RWPE1 (cell line): ENCODE measurements at places on chromosomes 2 and 18.

DNA sequence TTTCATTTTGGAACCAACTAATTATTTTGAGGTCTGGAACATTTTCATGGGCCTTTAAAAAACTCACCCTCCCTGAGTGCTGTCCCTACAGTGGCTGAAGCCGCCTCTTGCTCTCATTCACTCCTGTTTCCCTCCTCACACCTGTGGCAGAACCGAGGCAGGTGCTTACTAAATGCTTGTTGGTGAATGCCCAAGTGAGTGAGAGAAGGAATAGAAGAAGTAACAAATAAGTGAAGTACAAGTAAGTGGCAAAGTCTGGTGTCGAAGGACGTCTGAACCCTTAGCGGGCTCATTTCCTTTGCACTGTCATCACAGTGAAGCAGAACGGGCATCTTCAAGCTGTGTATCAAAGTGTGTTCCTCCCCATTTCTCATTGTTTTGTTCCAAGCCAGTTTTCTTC, 135.2 kb downstream of the RHBDD1 start:
- DNase-seq, result no peak

- no peak for DNase-seq
Observed at GRCh38 chr2:102618452-102619413, 620 bp upstream of the SLC9A2 start.

DNA sequence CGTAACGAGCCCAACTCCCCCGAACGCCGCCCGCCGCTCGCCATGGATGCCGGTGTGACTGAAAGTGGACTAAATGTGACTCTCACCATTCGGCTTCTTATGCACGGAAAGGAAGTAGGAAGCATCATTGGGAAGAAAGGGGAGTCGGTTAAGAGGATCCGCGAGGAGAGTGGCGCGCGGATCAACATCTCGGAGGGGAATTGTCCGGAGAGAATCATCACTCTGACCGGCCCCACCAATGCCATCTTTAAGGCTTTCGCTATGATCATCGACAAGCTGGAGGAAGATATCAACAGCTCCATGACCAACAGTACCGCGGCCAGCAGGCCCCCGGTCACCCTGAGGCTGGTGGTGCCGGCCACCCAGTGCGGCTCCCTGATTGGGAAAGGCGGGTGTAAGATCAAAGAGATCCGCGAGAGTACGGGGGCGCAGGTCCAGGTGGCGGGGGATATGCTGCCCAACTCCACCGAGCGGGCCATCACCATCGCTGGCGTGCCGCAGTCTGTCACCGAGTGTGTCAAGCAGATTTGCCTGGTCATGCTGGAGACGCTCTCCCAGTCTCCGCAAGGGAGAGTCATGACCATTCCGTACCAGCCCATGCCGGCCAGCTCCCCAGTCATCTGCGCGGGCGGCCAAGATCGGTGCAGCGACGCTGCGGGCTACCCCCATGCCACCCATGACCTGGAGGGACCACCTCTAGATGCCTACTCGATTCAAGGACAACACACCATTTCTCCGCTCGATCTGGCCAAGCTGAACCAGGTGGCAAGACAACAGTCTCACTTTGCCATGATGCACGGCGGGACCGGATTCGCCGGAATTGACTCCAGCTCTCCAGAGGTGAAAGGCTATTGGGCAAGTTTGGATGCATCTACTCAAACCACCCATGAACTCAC, 673 bp downstream of the PCBP1 start:
- DNase-seq, result no peak

- no peak for DNase-seq
Observed at GRCh38 chr2:39717067-39717466, 51.4 kb downstream of the TMEM178A start.

GRCh38 chr2:213157242-213157641, 5.8 kb upstream of the IKZF2 start:
- no peak for DNase-seq

GRCh38 chr2:176178038-176178756, 10.3 kb upstream of the HOXD1 start:
- peak; percentile 67 for DNase-seq

- DNase-seq, result peak; percentile 8
Observed at GRCh38 chr2:137886083-137886831, 78.0 kb upstream of the HNMT start.

- DNase-seq, result peak; percentile 26
Observed at GRCh38 chr2:175167076-175167791, 769 bp downstream of the ATF2 start.

- no peak for DNase-seq
Observed at GRCh38 chr2:39524061-39524460, 87.0 kb upstream of the MAP4K3 start.

DNA sequence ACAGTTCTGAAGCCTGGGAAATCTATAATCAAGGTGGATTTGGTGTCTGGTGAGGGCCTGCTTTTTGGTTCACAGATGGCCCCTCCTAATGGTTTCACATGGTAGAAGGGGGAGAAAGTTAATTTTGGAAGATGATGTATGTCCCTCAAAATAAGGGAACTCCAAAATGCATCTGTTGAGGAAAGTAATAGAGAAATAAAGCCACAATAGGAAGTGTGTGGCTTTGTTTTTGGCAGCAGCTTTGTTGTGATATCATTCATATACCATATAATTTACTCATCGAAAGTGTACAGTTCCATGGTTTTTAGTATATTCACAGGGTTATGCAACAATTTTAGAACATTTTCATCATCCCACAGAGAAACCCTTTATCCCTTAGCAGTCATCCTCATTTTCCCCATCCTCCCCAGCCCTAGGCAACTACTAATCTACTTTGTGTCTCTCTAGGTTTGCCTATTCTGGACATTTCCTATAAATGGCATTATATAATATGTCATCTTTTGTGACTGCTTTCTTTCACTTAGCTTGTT, 274.0 kb upstream of the FAM98A start:
- no peak for DNase-seq

DNA sequence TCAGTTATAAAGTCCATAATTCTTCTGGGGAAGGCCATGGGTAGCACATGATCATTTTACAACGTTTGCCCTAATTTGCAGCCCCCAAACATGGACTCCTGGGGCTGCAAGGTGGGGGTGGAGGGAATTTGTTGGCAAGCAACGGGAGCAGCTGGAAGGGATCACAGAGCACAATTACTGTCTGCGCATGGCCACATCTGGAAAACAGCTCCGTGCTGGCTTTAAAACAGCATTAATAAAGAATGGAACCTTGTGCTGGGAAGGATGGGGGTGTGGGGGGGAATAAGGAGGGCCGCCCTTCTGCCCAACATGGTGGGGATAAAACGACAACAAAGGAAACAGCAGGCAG, 60.9 kb upstream of the SLC14A2 start:
- no peak for DNase-seq

- DNase-seq, result peak; percentile 75
Observed at GRCh38 chr18:23994361-23994902, 20.1 kb upstream of the TTC39C start.

DNA sequence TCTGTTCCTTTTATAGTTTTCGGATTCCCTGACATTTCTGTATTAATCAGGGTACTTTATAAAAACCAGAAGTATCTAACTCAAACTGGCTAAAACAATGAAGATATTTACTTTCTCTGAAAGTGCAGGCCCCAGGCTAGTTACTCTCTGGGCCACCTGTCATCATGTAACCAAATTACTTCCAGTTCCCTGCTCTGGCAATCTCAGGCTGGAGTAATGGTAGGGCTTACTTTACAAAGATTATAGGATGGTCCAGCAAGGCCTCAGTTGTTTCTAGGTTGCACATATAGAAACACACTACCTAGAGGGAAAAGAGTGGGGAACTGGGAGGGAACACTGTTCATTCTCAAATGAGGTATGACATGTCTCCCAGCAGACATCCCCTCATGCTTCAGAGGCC, 74.8 kb downstream of the CHST9 start:
- no peak for DNase-seq

GRCh38 chr2:95275601-95276243, 1.5 kb downstream of the PROM2 start:
- DNase-seq, result no peak

- DNase-seq, result no peak
Observed at GRCh38 chr18:28485210-28485801, 308.4 kb upstream of the CDH2 start.

DNA sequence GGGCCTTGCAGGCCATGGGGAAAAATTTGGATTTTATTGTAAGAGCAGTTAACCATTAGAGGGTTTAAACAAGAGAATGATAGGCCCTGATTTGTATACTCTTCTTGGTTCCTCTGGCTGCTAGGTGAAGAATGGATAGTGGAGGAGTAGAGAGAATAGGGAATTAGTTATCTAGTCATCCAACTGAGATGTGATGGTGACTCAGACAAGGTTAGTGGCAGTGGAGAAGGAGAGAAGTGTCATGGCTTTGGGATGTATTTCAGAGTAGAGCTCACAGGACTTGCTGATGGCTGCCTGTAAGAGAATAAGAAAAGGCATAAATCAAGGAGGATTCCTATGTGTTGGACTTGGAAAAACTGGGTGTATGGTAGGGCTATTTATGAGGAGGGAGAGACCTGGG, 169.4 kb downstream of the PLCL1 start:
- DNase-seq, result no peak

DNA sequence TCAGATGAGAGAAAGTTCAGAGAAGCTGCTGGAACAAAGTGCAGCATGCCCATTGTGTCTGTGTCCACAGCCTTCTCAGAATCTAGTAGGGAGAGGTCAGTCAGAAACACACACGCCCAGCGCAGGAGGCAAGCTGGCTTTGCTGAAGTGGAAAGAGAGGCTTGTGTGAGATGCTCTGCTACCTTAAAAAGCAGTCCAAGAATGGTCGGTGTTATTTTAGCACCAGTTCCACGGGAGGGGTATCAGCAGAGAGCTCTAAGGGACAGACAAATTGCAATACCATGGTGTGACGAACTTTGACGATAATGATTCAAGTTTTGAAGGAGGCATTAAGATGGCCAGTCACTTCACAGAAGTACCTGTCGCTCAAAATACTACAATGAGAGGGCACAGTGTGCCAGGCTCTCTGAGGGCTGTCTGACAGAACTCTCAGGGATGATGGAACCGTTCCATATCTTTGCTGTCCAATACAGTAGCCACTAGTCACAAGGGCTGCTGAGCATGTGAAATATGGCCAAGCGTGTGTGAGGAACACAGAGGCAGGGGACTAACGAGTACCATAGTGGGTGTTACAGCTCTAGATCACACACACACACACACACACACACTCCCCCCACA, 237.5 kb upstream of the TMEM200C start:
- DNase-seq, result no peak

DNA sequence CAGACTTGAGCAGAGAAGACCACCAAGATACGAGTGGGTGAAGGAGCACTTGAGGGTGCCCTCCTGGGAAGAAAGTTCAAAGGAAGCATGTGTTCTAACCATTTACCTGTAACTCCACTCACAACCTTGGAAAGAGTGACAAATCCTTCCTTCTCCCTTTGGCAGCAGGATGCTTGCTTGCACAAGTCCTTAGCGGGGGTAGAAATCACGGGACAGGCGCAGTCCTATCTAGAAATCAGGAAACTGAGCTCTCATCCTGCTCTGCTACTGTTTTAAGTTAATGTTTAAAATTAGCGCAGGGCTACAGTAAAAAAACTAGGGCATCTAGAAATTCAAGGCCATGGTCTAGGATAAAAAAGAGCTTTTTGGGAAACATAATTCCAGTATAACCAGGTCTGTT, 100.9 kb upstream of the PTPRM start:
- DNase-seq, result no peak

- no peak for DNase-seq
Observed at GRCh38 chr18:75958683-75959082, 531.2 kb upstream of the SMIM21 start.

GRCh38 chr2:69720404-69720803, 21.5 kb upstream of the ANXA4 start:
- DNase-seq, result no peak

GRCh38 chr2:111204706-111205105, 84.0 kb downstream of the BCL2L11 start:
- DNase-seq, result no peak

GRCh38 chr2:187917535-187917934, 363.3 kb upstream of the TFPI start:
- DNase-seq, result no peak

- DNase-seq, result peak; percentile 82
Observed at GRCh38 chr2:185583058-185583816, 155.4 kb upstream of the FSIP2 start.

DNA sequence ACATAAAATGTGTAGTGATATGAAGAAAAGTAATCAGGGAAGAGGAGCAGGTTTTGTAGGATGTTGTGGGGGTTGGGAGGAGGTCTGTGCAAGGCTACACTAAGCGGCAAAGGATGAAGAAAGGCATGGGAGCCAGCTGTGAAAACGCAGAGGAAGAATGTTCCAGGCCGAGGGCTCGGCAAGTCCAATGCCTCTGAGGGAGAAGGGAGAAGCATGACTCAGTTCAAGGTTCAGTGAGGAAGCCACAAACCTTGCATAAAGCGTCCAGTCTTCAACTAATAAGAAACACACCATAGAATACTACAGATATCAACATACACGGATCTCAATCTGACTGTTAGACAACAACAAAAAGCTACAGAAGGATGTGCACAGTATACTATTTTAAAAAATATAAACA, 16.2 kb downstream of the EPB41L3 start:
- DNase-seq, result no peak

DNA sequence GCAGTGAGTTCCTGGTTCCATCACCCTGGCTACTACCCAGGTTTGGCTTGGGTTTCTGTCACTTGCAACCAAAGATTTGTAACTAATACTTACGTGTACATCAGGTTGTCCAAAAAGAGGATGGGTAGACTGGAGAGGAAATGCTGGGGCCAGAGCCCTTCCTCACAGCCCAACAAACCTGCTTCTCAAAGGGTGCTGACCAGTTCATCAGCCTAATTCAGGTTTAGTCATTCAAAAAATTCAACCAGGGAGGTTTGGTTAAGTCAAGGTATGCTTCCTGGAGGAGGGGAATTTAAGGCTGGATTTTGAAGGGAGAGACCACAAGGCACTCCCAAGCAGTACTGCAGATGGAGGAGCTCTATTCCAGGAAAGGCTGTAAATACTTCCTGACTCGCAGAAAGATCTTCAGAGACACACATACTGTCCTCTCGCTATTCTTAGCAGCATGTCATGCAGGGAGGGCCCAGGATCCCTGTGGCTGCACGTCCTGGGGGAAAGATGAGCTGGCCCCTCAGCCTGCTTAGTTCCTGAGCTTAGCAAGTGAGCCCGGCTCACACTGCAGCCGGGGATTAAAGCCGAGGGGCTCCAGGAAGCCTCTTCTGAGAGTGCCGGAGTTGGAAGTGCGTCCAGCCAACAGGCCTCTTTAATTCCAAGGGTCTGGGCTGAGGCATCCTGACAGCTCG, 40.0 kb upstream of the BIN1 start:
- no peak for DNase-seq

- no peak for DNase-seq
Observed at GRCh38 chr2:95722131-95722697, 130.4 kb downstream of the TRIM43 start.

DNA sequence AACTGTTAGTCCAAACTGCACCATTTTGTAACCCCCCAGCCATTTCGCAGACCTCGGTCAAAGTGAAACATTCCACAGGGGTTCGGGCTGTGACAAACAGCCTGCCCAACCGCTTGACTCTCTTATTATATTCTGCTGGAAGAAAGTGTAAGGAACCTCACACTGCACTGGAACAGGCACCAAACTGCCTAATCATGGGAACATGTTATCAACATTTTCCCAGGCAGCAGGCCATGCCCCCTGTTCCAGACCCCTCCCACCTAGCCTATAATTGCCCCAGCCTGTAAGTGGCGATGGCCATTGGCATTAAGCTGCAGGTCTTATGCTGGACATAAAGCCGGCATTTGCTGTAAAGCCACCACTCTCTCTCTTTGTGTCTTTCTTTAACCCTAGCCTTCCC, 16.9 kb downstream of the LYG2 start:
- DNase-seq, result no peak
